ENCODE measurements at places on chromosomes 12 and 14. TPM values are rescaled to one million over a fixed set of nuclear protein-coding genes. Genes with fewer than 3 reads are reported as not detected.

GRCh38 chr14:32254952-32255679, 52.0 kb upstream of the RNU6-8 start:
- H3K4me3 ChIP-seq: no peak overlapping the region
- peak overlapping the region; percentile 44 for H3K27ac ChIP-seq
- peaks cover 14% of the 10 kb centered on the region for H3K4me1 ChIP-seq

DNA sequence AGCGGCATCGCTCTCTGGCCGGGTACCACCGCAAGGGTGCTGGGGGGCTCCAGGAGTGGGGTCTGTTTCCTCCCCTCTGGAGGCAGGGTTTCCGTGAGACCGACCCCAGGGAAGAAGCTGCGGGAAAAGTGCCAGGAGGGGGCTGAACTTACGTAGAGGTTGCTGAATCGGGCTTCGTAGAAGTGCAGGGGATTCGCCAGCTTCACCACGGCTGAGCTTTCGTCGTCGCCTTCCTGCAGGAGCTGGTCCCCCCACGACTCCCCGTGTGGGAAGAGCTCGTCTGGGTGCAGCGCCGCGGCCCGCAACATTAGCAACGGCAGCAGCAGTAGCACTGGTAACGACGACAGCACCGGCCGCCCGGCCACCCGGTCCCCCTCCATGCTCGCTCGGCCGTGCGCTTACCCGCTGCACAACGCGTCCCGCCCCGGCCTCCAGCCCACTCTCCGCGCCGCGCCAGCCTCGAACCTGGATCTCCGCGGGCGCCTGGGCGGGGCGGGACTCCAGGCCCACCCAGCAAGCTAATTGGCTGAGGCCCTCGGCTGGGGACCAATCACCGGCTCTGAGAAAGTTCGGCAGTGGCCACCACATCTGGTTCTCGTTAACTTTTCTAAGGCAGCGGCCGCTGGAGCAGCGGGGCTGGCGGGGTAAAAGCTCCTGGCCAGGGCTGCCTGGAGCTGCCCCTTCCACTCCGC, at the start of gene NID2:
Gene NID2 (minus strand): TSS at position 445 of the 692 bp plus-strand sequence. CDS start 65 bp downstream, at position 380.
- peak within 1 kb of the TSS; percentile 68 for H3K4me3 ChIP-seq
- H3K27me3 ChIP-seq: peaks cover 37% of the 10 kb centered on the region
- no peaks in the 10 kb centered on the region for H3K4me1 ChIP-seq
- peak within 1 kb of the TSS; percentile 60 for H3K27ac ChIP-seq

- no peak overlapping the region for H3K4me3 ChIP-seq
- H3K27me3 ChIP-seq: no peaks in the 10 kb centered on the region
- no peaks in the 10 kb centered on the region for H3K36me3 ChIP-seq
- H3K4me1 ChIP-seq: peaks cover 26% of the 10 kb centered on the region
Observed at GRCh38 chr12:49364989-49365388, 2.3 kb upstream of the SPATS2 start.

GRCh38 chr14:95663226-95663797, 22.9 kb upstream of the TCL1B start:
- H3K27me3 ChIP-seq: no peaks in the 10 kb centered on the region
- H3K4me1 ChIP-seq: no peaks in the 10 kb centered on the region
- no peak overlapping the region for H3K27ac ChIP-seq
- no peak for DNase-seq
- no peak overlapping the region for H3K4me3 ChIP-seq

DNA sequence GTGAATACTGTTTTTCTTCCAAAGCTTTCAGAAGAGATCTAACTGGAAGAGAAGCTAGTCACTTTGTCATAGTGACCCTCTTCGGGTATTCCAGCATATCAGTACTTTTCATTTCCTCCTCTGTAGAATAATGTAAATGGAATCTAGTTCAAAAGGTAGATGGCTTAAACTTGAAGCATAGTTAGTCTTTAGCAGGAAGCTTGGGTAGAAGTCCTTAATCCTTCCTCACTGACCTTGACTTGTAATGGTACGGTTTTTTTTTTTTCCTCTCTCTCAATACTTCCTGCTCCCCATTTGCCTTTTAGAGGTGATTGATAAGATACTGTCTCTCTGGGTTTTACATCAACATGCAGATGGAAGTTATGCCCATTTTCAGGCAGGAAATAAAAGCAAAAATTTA, 1.7 kb downstream of the FBXO34 start:
- DNase-seq: no peak
- peak overlapping the region; percentile 97 for H3K27ac ChIP-seq
- H3K27me3 ChIP-seq: no peaks in the 10 kb centered on the region
- H3K36me3 ChIP-seq: no peaks in the 10 kb centered on the region

DNA sequence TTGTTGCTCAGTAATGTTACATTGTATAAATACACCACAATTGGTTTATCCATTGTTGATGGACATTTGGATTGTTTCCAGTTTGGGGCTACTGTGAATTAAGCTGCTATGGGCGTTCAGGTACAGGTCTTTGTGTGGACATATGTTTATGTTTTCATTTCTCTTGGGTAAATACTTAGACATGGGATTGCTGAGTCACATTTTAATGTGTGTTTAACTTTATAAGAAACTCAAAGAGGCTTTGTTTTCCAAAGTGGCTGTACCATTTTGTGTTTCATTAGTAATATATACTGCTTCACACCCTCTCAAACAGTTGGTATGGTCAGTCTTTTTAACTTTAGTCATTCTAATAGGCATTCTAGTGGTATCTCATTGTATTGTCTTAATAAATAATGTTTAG, 225.0 kb downstream of the SPTSSA start:
- no peaks in the 10 kb centered on the region for H3K27me3 ChIP-seq
- H3K27ac ChIP-seq: no peak overlapping the region
- no peak for DNase-seq
- peaks cover 38% of the 10 kb centered on the region for H3K4me1 ChIP-seq
- H3K36me3 ChIP-seq: no peaks in the 10 kb centered on the region

GRCh38 chr12:65494537-65494936, 216.1 kb downstream of the MSRB3 start:
- DNase-seq: no peak
- H3K4me1 ChIP-seq: no peaks in the 10 kb centered on the region
- H3K36me3 ChIP-seq: no peaks in the 10 kb centered on the region
- H3K27me3 ChIP-seq: no peaks in the 10 kb centered on the region

- H3K27me3 ChIP-seq: no peaks in the 10 kb centered on the region
- H3K4me3 ChIP-seq: no peak overlapping the region
- DNase-seq: no peak
- no peak overlapping the region for H3K27ac ChIP-seq
- no peaks in the 10 kb centered on the region for H3K4me1 ChIP-seq
Observed at GRCh38 chr12:3667485-3667884, 85.4 kb downstream of the CRACR2A start.

GRCh38 chr12:2963760-2964292, 4.6 kb downstream of the TEAD4 start:
- DNase-seq: no peak
- peaks cover 39% of the 10 kb centered on the region for H3K4me1 ChIP-seq
- no peaks in the 10 kb centered on the region for H3K27me3 ChIP-seq
- peak overlapping the region; percentile 97 for H3K27ac ChIP-seq

KLRK1 gene
- not detected for total RNA-seq

MYO1H gene
- total RNA-seq: not detected

CRIP2 gene
- total RNA-seq: 37.9 TPM

SCN8A gene
- 0.05 TPM for total RNA-seq
